ENCODE measurements at places on chromosomes 16 and 17. TPM values are rescaled to one million over a fixed set of nuclear protein-coding genes. Genes with fewer than 3 reads are reported as not detected.

The DNAH2 gene
- 0.34 TPM for total RNA-seq

GRCh38 chr16:81798311-81799137 lies 19.4 kb downstream of the PLCG2 start:
- no peak for DNase-seq

DNA sequence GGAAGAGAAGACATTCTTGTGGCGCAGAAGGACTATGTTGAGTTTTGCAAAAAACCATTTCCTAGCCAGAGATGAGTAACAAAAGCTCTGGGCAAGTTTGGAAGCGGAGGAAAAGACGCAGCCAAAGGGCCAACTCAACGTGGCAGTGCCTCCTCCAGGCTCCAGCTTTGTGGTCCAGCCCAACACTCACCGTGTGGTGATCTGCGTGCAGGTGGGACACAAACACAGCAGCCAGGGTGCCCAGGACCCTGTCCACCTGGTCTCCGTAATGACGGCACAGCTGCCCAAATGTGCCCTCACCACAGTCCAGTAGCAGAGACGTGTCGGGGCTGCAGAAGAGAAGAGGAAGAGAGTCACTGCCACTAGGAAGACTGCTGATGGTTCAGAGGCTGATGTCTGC lies 21.5 kb downstream of the ELAC2 start:
- no peak for DNase-seq

DNA sequence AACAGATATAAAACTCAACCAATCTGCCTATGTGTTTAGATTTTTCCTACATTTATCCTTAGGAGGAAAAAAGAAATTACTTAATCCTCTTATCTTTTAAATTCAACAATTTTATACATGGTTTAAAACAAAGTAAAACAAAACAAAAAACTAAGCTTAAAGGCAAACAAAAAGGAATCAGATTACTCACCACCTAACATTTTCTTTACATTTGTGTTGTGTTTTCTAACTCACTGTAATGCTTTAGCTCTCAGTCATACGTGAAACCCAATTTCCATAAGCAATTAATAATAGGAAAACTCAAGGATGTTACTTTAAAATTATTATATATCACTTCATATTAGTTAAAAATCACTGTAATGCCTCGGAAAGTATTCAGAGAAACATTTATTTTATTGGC lies 6.7 kb upstream of the IRX5 start:
- DNase-seq, result no peak

GRCh38 chr16:71365021-71365420 lies 6.5 kb downstream of the CALB2 start:
- DNase-seq, result no peak
